ENCODE measurements at places on chromosomes 2 and 18.

DNA sequence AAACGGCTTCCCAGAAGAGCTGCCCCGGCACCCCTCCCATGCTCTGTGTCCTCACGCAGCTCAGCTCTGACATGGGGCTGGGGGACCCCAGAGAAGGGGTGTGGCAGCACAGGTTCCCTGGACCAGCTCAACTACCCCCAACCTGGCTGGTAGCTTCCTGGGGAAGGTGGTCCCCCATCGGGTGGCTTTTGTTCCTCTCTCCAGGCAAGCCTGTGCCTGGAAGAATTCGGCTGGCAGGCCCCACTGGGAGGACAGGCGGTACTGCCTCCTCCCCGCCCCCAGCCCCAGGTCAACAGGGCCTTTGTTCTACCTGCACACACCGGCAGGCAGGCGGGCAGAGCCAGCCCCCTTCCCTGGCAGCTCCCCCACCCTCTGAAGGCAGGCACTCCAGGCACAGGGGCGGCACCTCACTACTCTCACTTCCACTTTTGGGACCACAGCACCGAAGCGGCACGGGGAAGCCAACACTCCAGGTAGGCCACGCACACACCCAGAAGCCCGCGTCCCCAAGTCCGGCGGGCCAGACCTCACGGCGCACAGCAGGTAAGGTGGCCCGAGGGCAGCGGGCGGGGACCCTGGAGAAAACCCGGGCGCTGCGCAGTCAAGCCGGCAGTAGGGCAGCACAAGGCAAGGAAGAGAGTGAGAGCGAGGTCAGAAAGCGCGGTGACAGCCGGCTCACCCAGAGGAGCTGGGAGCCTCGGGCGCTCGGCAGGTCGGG lies 1.3 kb downstream of the HS6ST1 start:
- no peak for DNase-seq

GRCh38 chr2:46802665-46803546 lies 112.7 kb downstream of the MCFD2 start:
- no peak for DNase-seq

DNA sequence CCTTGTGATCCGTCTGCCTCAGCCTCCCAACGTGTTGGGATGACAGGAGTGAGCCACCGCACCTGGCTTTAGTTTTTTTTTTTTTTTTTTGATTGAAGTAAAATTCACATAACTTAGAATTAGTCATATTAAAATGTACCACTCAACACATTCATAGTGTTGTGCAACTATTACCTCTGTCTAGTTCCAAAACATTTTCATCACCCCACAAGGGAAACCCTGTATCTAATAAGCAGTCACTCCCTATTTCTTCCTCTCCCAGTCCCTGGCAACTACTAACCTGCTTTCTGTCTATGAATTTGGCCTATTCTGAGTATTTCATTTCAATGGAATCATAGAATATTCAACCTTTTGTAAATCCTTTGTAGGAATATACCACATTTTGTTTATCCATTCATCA lies 123.9 kb upstream of the FAM117B start:
- no peak for DNase-seq

DNA sequence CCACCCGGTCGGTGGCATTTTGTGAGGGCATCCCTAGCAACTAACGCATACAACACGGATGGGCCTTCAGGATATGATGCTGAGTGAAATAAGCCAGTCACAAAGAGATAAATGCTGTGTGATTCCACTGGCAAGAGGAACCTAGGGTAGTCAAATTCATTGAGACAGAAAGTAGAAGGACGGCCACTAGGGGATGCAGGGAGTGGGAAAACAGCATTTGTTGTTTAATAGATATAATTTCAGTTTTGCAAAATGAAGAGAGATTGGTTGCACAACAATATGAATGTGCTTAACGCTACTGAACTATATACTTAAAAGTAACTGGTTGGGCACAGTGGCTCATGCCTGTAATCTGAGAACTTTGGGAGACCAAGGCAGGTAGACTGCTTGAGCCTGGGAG lies 112.9 kb downstream of the AFF3 start:
- no peak for DNase-seq

GRCh38 chr2:45992741-45993475 lies 304.3 kb upstream of the EPAS1 start:
- no peak for DNase-seq

- no peak for DNase-seq
These were observed 8.4 kb downstream of the GPC1 start for GRCh38 chr2:240443891-240444301.

- no peak for DNase-seq
These were observed 170.5 kb downstream of the EIPR1 start for GRCh38 chr2:3207091-3207491.

DNA sequence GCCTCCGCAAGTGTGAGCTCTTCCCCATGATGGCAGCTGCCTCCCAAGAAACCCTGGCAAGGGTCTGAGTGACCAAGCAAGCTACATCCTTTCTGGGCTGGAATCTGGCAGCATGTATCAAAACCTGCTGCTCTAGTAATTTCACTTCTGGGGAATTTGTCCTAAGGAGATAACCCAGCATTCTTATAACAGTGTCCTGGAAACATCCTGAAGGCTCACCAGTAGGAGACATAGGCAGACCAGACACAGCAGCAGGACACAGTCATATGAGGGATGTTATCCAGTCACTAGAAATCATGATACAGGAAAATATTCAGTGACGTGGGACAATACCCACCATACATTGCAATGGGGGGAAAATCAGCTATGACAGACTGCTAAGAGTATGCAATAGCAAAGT lies 64.5 kb downstream of the CRACDL start:
- no peak for DNase-seq

GRCh38 chr18:29928081-29928480 lies 1114.5 kb downstream of the DSC3 start:
- DNase-seq: no peak

- no peak for DNase-seq
These were observed 14.3 kb downstream of the C2orf76 start for GRCh38 chr2:119352357-119352756.

- DNase-seq: no peak
These were observed 67.7 kb upstream of the CTLA4 start for GRCh38 chr2:203799908-203800307.

DNA sequence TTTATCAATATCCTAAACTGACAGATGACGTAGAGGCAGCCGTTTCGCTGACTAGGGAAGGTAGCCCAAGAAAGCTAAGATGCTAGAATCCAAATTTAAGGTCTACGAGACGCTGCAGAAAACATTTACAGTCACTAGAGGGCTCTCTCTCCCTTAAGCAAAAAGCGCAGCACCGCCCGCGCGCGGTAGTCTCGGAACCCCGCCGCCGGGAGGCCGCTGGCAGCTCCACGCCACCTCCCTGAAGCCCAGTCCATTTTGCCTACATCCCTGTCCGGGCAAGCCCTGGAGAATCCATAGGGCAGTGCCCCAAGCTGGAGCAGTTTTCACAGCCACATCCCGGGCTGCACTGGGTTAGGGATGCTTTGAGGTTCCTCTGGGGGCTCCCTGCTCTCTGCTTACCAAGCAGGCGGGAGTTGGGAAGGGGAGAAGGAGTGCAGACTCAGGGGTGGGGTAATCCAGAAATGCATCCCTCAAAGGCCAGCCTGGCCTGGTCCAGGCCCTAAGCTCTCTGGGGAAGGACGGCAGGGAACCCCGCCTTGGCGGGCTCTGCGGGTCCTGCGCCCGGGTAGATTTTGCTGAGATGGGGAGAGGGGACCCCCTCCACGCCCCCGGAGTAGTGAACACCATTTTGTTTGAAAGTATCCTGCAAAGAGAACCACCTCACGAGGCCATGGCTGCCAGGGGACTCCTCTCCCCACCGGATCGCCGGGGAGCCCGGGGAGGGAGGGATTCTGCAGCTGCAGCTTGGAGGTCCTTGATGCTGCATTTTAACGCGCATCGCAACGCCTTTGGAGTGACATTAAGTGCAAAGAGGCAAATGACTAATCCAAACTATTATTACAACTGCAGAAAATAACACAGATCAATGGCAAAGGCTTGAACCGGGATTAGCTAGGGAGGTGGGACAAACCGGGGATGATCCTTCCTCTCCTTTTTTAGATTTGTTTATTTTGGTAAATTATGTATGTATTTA lies 1.3 kb upstream of the DPYSL5 start:
- peak; percentile 16 for DNase-seq

DNA sequence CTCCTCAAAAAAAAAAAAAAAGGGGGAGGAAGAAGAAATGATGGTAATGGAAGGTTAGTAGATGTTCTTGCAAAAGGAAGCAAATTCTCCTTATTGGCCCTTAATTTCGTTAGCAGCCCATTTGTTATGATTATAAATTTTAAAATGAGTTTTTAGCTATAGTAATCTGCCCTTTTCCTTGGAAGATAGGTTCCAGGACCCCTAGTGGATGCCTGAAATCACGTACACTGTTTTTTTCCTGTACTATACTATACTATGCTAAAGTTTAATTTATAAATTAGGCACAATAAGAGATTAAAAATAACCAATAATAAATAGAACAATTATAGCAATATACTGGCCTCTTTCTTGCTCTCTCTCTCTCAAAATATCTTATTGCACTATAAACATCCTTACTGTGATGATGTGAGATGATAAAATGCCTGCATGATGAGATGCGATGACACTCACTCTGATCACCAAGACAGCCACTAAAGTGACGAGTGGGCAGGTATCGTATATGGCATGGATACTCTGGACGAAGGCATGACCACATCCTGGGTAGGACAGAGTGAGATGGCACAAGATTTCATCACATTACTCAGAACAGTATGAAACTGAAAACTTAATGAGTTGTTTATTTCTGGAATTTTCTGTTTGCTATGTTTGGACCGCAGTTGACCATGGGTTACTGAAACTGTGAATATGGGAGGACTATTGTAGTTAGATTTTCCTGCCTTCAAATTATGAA lies 87.2 kb downstream of the KCTD18 start:
- no peak for DNase-seq

- DNase-seq: no peak
These were observed 34.8 kb downstream of the HAT1 start for GRCh38 chr2:171957061-171957460.

- DNase-seq: no peak
These were observed 146.1 kb downstream of the NCK2 start for GRCh38 chr2:105890856-105891255.

DNA sequence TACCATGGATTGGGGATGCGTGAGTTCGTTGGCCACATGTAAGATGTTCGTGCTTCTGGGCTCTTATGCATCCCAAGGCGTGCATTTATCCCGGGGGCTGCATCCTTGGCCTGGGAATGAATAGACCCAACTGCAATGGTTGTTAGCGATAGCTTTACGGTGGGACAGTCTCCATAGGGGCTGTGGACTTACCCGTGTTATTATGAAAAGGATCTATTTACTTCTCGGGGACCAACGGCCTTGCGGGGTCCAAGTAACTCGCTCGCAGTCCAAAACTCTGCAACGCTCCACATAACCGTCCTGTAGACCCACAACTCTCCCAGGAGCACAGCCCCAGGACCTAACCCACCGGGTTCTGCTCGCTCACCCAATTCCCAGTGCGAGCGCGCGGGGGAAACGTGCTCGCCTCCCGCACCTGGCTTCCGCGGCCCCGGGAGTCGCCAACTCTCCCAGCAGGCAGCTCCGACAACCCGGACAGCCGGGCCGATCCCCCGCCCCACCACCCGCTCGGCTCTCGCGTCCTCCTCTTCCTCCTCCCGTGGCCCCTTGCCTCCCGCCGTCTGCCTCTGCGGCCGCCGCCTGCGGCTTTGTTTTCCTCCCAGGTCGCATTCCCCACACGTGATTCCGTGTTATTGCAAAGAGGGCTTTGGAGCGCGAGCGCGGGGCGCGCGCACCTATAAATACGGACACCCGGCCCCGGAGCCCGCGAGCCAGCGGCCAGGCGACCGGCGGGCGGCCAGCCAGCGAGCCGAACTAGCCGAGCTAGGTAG lies at the start of gene CABLES1:
Gene CABLES1, plus strand, starts transcription at position 706 of the 770 bp plus-strand sequence. CDS start 278 bp downstream, outside the sequence.
- no peak for DNase-seq

DNA sequence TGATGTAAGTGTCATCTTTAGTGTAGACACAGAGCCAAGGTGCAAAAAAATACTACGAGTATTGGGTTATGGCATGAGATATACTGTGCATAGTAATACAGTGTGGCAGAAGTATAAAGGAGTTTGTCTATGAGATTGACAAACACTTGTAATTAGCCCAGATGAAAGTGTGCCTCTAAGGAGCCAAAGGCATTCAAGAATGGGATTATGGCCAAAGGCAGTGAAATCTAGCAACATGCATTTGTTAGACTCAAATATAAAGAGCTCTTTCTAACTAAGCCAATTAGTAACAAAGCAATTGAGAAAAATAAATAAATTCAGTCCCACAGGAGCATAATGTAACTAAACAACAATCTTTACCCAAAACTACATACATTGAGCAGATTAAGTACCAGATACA lies 1761.8 kb downstream of the SUCLG1 start:
- DNase-seq: no peak

GRCh38 chr2:103179798-103180197 lies 418.0 kb downstream of the TMEM182 start:
- no peak for DNase-seq

GRCh38 chr2:199985625-199986207 lies 30.3 kb downstream of the MAIP1 start:
- peak; percentile 27 for DNase-seq

DNA sequence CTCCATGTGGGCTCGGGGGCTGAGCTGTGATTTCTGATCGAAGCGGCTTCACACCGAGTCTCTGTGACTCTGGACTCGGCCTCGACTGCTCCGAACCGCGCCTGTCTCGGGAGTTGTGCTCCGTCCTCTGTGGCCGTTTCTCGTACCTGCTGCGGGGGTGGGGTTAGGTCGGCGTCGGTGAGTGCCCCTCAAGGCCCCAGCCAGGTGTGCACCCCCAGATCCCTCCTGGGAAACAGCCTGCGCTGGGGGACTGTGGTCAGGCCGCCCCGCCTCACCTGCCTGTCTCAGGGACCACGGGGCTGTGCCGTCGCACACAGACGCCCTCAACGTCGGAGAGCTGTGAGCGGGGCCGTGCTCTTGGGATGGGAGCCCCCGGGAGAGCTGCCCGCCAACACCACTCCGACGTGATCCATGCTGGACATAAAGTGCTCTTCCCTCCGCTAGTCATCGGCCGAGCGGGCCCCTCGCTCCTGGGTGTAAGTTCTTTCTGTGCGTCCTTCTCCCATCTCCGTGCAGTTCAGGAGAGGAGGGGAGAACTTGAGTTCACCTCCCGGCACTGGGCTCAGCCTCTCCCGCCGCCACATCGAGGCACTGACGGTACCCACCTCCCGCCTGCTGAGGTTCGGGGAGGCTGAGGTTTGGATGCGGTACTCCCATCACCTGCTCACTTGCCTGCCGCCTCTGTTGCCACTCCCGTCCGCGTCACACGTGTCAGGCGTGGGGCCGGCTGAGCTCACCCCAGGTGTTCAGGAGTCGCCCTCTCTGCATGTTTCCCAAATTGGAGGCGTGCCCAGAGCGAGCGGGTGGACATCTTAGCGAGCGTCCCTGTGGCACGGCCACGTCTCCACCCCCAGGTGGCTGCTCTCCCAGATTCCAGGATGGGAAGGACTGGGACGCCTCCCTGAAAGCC lies 55.7 kb downstream of the CTDP1 start:
- no peak for DNase-seq

DNA sequence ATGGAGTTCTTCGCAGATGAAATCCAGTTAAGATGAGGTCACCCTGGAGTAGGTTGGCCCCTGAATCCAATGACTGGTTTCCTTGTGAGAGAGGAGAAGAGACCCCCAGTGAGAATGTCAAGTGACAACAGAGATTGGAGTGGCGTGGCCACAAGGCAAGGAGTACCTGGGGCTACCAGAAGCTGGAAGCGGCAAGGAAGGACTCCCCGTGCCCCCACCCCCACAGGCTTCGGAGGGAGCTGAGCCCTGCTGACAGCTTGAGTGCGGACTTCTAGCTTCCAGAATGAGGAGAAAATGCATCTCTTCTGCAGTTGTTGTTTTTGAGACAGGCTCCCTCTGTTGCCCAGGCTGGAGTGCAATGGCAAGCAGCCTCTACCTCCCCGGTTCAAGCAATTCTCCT lies 78.0 kb upstream of the HPCAL1 start:
- DNase-seq: no peak

- no peak for DNase-seq
These were observed 100.2 kb upstream of the WDR75 start for GRCh38 chr2:189341077-189341476.

All from SIG-M5 (cell line).